ENCODE measurements at places on chromosomes 16 and 17. TPM values are rescaled to one million over a fixed set of nuclear protein-coding genes. Genes with fewer than 3 reads are reported as not detected.

GLIS2 gene
- total RNA-seq = 10.5 TPM

DNA sequence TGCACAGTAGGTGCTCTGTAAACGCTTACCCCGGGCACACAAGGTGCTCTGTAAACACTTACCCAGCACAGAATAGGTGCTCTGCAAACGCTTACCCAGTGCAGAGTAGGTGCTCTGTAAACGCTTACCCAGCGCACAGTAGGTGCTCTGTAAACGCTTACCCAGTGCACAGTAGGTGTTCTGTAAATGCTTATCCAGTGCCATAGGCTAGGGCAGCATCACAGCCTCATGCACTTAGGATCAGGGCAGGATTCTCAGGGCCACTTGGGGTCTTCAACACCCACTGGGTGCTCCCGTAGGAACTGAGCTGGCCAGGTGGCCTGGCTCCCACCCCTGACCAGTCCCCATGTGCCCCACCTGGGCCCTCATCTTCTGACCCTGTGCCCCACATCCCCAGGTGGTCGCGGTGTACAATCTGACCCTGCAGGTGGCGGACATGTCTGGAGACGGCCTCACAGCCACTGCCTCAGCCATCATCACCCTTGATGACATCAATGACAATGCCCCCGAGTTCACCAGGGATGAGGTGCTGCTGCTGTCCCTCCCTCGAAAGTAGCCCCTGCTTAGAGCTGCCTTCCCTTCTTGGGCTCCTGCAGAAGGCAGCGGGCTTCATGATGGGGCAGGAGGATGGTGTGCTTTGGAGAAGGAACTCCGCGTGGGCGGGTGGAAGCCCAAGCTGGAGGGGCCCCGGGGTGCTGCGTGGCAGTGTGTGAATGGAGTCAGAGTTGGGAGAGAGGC lies 13.1 kb downstream of the SLC22A31 start:
- DNase-seq = no peak
- H3K27ac ChIP-seq = no peak overlapping the region
- H3K36me3 ChIP-seq = no peaks in the 10 kb centered on the region
- H3K4me3 ChIP-seq = no peak overlapping the region
- H3K4me1 ChIP-seq = peaks cover 6% of the 10 kb centered on the region

NPIPB9 gene
- total RNA-seq = 4.7 TPM

- no peak overlapping the region for H3K4me3 ChIP-seq
- no peaks in the 10 kb centered on the region for H3K36me3 ChIP-seq
- H3K4me1 ChIP-seq = peaks cover 14% of the 10 kb centered on the region
- no peaks in the 10 kb centered on the region for H3K27me3 ChIP-seq
- peak; percentile 7 for DNase-seq
- H3K27ac ChIP-seq = no peak overlapping the region
Observed at GRCh38 chr17:7993972-7994589, 8.3 kb upstream of the GUCY2D start.

TANGO6 gene
- total RNA-seq = 17.1 TPM

DNA sequence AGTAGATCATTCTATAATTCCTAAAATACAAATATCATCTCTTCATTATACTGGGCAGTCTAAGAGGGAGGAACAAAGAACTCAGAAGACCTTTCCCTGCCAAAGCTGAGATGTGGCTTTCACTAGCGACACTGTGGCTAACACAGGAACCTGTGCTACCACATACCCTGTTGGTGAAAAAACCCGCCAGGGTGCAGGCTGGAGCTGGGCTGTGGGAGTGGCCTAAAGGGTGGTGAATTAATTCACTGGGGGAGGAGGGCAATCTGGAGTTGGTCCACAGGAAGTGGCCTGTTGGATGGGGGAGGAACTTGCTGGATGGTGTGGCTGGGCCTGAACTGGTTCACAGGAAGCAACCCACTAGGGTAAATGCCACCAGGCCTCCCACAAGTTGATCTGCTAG lies 7.4 kb downstream of the ZNF594 start:
- H3K4me1 ChIP-seq = no peaks in the 10 kb centered on the region
- no peak overlapping the region for H3K4me3 ChIP-seq
- H3K27me3 ChIP-seq = no peaks in the 10 kb centered on the region
- no peak overlapping the region for H3K27ac ChIP-seq
- peaks cover 11% of the 10 kb centered on the region for H3K36me3 ChIP-seq

DNA sequence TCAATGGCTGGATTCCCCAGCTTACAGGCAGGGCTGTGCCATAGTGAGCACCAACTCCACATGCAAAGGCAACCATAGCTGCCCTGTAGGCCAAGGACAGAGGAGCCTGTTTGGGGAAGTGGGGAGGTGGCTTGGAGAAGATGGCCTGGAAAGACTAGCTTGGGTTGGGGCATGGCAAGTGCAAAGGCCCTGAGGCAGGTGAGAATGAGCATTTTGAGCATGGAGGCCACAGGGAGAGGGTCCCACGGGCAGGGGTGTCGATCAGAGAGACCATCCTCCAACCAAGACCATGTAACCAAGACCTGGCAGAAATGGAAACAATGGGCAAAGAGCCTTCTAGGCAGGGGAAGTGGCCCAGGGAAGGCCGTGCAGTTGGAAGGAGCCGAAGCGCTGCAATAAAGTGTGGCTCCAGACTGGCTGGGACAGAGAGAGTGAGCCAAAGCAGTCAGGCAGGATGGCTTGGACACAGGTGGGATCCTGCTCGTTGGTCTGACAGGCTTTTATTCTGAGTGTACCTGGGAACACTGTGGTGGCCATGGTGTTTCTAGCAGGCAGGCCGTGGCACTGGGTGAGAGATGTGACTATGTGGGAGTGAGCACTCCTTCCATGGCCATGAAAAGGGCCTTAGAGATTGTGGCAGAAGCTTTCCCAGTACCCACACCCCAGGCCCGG lies 24.8 kb upstream of the MPRIP start:
- H3K4me3 ChIP-seq = no peak overlapping the region
- no peaks in the 10 kb centered on the region for H3K27me3 ChIP-seq
- peaks cover 20% of the 10 kb centered on the region for H3K4me1 ChIP-seq

DNA sequence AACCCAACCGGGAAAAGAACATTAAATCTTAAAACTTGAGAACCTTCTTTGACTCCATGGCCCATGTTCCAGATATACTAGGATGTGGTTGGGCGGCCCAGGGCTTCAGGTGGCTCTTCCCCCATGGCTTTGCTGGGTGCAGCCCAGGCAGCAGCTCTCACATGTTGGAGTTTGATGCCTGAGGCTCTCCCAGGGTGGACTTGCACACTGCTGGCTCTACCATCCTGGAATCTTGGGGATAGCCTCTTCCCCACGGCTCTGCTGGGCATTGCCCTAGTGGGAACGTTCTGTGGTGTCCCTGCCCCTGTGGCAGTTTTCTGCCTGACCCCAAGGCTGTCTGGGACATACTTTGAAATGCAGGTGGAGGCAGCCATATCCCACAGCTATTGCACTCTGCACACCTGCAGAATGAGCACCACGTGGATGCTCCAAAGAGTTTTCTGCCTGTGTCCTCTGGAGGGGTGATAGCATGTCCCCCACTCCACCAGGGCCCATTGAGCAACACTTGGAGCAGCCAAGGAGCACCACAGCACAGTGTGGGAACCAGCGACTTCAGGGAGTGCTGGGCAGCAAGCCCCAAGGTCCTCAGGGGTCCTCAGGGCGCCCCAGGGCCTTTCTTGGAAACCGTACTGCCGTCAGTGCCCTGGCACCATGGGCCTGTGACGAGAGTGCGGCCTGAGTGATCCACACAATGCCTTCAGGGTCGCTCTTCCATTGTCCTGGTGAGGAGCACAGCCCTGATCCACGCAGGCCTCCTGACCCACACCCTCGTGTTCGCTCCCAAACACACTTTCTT lies 70.8 kb downstream of the GOSR1 start:
- no peak overlapping the region for H3K4me3 ChIP-seq
- H3K27me3 ChIP-seq = no peaks in the 10 kb centered on the region
- H3K36me3 ChIP-seq = no peaks in the 10 kb centered on the region
- DNase-seq = no peak
- H3K27ac ChIP-seq = no peak overlapping the region

All from upper lobe of left lung (tissue), 6 donors.